ENCODE measurements at places on chromosomes 2 and 18.

- no peak for DNase-seq
These were observed 63.8 kb downstream of the ARL6IP6 start for GRCh38 chr2:152782171-152782570.

GRCh38 chr2:19369341-19369955 lies 11.0 kb upstream of the OSR1 start:
- DNase-seq, result peak; percentile 20

DNA sequence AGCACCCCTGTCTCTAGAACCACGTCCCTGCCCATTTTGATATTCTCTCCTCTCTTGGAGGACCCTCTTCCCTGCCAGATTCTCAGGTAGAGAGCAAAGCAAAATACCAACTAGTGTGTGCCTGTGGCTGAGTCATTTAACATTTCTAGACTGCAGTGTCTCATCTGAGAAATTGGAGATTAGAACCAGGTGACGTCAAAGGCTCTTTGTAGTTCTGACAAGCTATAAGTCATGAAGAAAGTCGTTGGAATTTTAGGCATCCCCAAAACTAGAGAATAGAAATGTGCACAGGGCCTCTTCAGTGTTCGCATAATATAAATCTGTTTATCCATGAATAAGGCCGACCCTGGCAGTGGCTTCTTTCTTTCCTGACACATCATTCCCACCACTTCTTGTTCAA lies 74.4 kb upstream of the TANC1 start:
- no peak for DNase-seq

DNA sequence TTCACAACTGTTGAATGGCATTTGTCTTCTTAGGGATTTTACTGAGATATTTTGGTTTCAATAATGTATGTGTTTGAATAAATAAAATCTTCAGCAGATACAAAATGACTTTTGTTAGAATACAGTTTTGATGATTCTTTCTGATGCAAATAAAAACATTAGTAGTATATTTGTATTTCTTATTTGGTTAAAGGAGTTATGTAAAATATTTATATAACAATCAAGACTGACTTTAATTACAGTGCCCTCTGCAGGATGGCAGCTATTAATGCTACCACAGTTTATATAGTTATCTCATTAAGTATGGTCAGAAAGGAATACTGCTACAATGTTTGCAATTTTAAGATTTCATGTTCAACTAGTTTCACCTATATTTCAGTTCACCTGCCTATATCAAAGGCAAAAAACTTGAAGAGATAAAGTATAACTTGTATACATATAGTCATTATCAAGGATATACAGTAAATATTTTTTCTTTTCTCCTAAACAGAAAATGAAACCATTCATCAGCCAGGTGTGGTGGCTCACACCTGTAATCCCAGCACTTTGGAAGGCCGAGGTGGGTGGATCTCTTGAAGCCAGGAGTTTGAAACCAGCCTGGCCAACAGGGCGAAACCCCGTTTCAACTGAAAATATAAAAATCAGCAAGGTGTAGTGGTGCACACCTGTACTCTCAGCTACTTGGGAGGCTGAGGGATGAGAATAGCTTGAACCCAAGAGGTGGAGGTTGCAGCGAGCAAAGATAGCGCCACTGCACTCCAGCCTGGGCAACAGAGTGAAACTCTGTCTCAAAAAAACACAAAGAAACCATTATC lies 19.8 kb downstream of the ARL5A start:
- no peak for DNase-seq

- no peak for DNase-seq
These were observed 59.8 kb downstream of the ITGA4 start for GRCh38 chr2:181516992-181517391.

DNA sequence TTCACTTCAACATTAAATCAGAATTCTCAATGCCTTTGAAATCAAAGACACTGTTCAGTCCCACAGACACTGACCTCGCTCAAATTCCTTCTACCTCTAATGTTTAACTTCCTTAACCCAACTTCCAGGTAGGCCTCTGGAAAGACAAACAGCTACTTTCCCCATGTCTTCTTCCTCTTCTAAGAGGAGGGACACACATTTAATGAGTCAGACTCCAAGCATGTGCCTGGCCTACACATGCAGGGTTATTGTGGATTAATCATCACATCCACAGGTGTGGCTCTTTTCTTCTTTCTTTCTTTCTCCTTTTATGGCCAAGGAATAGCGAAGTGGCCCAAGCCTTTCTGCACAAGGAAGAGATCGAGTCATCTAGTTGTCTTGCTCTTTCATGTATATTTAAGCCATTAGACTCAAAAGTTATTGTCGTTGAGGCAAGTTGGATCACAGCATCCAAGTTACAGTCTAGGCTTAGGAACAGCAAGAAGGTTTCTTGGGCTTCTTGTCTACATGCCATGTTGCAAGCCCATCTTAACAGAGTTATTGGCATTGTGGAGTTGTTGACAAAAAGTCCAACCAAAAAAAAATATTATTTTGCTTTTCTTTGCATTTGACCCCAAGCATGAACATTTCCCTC lies 387.8 kb downstream of the IRS1 start:
- DNase-seq, result no peak

- DNase-seq, result no peak
These were observed 349.6 kb upstream of the UBE2E3 start for GRCh38 chr2:180630756-180631155.

DNA sequence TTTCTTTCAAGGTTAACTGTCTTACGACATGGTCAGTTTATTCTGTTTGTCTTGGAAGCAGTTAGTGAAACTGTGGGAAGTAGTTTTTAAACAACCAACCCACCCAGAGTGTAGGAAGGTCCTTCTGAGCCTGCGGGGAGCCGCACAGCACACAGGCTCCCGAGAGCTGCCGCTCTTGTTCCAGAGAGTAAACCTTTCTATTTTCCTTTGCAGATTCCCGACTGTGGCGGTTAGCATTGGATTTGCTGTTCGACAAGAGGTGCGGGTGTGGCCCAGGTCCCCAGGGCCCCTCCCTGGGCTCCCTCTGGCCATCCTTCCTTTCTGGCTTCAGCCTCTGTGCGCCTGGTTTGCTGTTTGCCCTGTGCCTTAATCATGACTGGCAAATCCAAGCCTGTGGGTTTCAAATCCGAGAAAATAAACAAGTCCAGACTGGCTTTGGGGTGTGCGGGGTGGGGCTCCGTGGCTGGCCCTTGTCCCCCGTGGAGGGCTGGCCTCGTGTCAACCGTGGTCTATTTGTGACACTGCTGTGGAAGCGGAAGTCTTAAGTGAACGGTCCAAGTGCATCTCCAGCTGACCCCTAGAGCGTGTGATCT lies 30.7 kb downstream of the IMPA2 start:
- DNase-seq, result no peak

DNA sequence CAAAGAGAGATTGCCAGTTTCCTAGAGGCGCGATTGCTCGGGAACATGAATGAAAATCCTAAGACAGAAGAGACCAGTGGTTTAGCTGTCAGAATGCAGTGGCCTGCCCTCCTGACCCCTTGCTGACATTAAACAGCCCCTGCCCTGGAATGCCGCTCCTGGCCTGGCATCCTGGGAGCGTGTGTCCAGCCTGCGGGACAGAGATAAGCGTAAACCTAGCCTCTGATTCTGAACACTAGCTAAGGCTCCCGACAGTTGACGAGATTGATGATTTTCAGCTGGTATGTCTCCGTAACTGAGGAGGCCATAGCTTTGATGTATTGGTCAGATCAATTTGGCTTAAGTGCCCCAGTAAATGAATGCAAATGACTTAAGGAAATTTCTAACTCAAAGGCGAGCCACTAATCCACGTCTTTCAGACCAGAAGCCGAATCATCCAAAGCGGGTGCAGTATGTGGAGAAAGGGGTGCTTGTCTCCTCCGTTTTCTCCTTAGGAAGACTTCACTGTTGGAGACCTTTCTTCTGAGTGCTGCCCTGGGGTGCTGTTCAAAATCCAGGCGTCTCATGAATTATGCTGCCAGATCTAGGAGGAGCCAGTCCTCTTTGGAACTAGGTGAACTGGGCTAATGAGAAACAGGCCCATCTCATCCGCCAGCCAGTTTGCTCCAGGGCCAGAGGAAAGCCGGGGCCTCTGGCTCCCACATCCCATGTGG lies 142.5 kb upstream of the L3MBTL4 start:
- DNase-seq, result no peak

DNA sequence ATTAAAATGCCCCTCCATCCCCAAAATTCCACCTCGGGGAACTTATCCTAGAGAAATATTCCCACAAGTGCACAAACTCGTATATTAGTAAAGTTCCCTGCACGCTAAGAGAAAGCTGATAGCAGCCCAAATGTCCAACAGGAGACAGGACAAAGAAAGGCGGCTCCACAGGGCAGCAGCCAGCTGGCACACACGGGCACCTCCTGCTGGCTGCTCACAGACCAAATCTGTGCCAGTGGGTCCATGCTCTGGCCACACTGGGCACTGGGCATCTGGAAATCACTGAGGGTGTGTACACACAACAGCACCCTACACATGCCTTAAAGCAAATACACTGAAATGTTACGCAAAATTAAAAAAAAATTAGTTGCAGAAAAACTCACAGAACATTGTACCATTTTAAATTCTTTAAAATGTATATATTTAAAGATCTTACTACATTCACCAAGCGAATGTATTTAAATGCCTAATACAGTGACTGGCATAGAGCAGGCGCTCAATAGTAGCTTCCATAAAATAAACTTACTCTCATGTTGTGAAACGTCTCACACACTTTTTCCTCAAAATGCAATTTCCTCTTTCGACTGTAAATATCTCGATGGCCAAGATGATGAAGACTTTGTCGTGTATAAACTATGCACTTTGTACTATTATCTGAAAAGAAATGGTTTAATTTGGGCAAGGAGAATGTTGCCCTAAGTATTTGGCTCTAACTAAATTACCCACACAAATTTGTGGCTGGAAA lies 19.4 kb downstream of the ZNF516 start:
- no peak for DNase-seq
